Psoas muscle (tissue), 8 donors: ENCODE measurements at places on chromosomes 4 and X. TPM values are rescaled to one million over a fixed set of nuclear protein-coding genes. Genes with fewer than 3 reads are reported as not detected.

DNA sequence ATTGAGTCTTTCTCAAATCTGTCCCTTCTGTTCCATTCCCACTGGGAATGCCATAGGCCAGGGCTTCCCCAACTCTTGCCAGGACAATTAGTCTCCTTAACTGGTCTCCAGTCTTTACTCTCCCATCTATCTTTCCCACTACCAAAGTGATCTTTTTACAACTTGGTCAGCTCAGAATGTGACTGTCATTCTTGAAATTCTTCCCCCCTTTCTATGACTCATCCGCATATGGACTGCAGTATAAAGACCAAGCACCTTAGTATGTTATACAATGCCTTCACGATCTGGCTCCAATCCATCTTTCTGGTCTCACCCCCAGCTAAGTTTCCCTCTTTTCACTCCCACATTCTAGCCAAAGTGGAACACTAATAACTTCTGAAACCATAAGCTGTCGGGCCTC lies 383.8 kb downstream of the OPHN1 start:
- H3K27ac ChIP-seq: no peak overlapping the region
- H3K27me3 ChIP-seq: peaks cover 18% of the 10 kb centered on the region
- DNase-seq: no peak
- H3K4me3 ChIP-seq: no peak overlapping the region

SOD3 gene
- total RNA-seq: 3.8 TPM

TSPAN6 gene
- total RNA-seq: 3.8 TPM

GLUD2 gene
- total RNA-seq: 0.28 TPM

- peak overlapping the region; percentile 43 for H3K27ac ChIP-seq
- H3K4me3 ChIP-seq: no peak overlapping the region
- H3K4me1 ChIP-seq: peaks cover 12% of the 10 kb centered on the region
- DNase-seq: no peak
Observed at GRCh38 chr4:147928400-147928799, 196.5 kb downstream of the ARHGAP10 start.

DNA sequence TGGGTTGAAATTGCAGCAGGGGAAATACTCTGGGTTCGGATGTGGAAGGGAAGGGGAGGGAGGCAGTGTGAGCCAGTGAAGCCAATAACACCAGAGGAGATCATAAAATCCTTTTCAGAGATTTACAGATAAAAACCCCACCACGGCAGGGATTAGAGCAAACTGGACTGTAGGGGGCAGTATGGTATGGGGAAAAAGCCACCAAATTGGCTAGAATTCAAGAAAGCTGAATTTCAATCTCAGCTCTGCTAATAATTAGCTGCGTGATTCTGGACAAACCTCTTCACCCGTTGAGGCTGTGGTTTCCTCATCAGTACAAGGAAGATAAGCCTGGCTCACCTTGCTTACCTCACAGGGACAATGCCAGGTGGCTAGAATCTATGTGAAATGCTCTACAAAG lies 108.1 kb downstream of the ATG4A start:
- no peaks in the 10 kb centered on the region for H3K4me1 ChIP-seq
- H3K27ac ChIP-seq: no peak overlapping the region
- H3K27me3 ChIP-seq: peaks cover 18% of the 10 kb centered on the region
- no peak overlapping the region for H3K4me3 ChIP-seq
- no peaks in the 10 kb centered on the region for H3K36me3 ChIP-seq

DNA sequence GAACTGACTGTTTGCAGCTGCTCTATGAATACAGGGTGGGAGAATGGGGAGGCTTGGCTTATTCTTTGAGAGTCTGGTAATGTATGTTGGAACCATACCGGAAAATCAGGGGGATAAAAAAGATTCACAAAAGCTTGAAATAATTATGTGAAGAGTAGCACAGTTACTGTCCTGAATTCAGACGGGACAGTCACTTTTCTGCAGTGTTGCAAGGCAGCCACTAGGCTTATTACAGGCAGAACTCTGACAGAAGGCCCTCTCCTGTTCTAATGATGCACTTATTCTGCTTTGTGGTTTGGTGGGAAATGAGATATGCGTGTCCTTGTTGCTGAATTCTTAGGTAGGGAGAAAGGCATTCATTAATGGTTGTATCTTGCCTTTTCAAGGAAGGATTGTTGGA lies 37.2 kb downstream of the GUCY1B1 start:
- no peaks in the 10 kb centered on the region for H3K36me3 ChIP-seq
- no peaks in the 10 kb centered on the region for H3K27me3 ChIP-seq
- no peak for DNase-seq

DNA sequence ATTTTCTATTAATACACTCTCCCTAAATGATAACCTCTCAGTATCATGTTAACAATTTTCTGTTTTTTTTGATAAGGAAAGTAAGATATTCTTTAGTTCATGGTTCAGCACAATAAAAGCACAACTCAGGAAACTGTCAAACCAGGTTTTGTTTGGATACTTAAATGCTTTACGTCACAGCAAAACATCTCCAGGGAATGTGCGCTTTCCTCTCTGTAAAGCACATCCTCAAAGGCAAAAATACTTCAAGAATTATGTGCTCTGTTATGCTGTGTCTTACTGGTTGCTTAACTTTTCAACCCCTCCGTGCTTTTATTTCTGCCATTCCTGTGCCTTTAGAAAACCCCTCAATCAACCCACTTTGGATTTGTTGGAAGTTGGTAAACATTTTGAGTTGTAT lies 27.8 kb downstream of the SNX25 start:
- H3K27ac ChIP-seq: no peak overlapping the region
- no peak for DNase-seq
- no peaks in the 10 kb centered on the region for H3K27me3 ChIP-seq

TMEM165 gene
- total RNA-seq: 25.9 TPM

VCX3A gene
- total RNA-seq: not detected

DNA sequence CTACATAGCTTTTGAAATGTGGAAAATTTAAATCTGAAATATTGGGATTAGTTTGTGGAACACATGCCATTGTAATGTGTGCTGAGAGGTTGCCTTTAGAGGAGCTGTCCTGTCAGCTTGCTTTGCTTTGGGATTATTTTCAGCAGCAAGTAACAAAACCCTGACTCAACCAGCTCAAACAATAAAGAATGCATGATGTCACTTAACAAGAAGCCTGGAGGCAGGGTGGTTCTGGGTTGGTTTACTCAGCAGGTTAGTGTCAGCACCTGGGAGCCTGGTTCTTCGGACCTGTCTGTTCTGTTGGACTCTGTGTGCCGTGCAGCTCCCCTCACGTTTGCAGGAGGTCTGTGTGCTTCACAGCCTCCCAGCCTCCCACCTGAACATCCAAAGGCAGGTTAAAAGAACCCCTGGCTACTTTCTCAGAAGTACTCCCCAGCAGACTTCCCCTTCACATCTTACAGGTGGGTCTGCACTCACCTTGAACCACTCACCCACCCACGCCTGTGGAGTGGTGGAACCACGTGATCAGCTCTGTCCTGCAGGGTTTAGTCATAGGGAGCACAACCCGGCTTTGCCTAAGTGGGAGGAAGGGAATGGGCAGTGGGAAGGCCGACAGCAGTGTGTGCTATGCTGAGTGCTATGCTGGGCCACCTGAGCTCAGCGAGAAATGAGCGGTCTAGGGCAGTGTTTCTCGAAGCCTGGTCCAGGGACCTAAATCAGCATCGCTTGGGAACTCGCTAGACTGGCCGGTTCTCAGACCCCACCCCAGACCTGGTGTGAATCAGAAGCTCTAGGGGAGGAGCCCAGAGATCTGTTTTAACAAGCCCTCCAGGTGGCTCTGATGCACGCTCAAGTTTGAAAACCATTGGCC lies 20.4 kb downstream of the TMEM131L start:
- H3K27me3 ChIP-seq: no peaks in the 10 kb centered on the region
- no peaks in the 10 kb centered on the region for H3K36me3 ChIP-seq
- no peak for DNase-seq

DNA sequence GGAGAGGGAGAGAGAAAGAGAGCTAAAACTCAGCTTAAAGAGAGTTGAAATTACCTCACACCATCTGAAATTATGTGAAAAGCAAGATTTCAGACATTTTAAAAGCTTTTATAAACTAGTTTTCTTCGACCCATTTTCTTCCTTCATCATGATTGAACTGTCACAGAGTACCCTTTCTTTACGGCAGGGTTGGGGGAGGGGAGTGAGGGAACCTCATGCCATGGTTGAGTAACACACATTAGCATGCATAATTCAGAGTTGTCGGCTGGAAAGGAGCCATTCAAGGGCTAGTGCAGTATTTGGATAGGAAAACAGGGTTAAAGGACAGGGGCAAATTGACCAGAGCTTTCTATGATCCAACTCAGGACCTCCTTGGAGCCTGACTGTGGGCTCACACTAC lies 46.2 kb downstream of the PCDH19 start:
- no peak for DNase-seq
- H3K27ac ChIP-seq: no peak overlapping the region

PCDH19 gene
- 1.2 TPM for total RNA-seq

DNA sequence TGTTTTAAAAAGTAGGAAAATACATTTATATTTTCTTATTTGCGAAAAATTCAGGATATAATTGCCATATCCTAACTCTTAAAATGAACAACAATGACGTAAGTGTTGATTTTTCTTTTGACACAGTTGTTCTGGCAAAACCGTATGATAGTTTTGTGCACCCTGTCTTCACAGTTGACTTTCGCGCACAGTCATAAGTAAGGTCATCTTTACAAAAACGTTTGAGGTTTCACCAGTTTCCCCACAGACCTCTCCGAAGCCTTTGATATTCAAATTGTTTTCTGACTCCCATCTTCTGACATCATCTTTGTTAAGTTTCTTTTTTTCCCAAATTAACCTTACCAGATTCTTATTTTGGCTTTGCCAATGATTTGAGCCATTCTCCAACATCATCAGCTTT lies 48.1 kb upstream of the ATXN3L start:
- H3K4me3 ChIP-seq: no peak overlapping the region
- no peak overlapping the region for H3K27ac ChIP-seq
- no peak for DNase-seq
- no peaks in the 10 kb centered on the region for H3K27me3 ChIP-seq

SHOX gene
- not detected for total RNA-seq

TMEM150C gene
- total RNA-seq: 2.6 TPM

DNA sequence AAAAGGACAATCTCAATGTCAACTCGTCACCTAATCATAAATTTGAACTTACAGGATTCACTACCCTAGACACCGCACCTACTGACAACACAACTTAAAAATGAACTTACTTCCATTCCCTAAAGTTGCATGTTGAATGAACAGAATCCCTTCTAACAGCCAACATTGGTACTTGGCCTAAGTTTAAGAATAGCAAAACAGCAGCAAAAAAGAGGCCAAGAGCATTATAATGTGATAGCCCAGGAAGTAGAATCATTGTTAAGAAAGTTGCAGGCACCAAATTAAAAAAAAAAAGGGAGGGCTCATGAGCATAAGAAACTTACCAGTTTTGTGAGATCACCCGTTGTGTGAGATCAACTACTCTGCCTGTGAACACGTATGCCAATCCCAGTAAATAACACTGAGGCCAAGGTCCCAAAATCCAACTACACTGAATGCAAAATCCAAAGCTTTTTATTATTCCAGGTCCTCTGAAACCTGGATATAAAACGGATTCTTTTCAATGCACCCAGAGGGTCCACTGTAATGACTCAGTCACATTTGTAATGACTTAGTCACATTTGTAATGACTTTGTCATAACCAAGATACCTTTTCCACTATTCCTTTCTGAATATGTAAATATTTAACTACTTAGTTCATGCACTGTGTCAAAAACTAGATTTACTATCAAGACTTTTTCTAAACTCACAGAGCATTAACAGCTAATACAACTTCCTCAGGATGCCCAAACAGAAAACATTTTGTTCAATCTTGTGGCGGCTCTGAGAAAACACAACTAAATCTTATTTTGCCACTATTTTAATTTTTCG lies 6.8 kb downstream of the HNRNPDL start:
- no peak overlapping the region for H3K4me3 ChIP-seq
- H3K36me3 ChIP-seq: peaks cover 4% of the 10 kb centered on the region
- no peak for DNase-seq
- H3K4me1 ChIP-seq: peaks cover 21% of the 10 kb centered on the region
- no peaks in the 10 kb centered on the region for H3K27me3 ChIP-seq

USP27X gene
- 1.8 TPM for total RNA-seq

- peaks cover 14% of the 10 kb centered on the region for H3K27me3 ChIP-seq
- peak overlapping the region; percentile 50 for H3K27ac ChIP-seq
- H3K4me1 ChIP-seq: no peaks in the 10 kb centered on the region
- no peaks in the 10 kb centered on the region for H3K36me3 ChIP-seq
Observed at GRCh38 chrX:46758163-46758955, 559 bp downstream of the SLC9A7 start.

- H3K27ac ChIP-seq: no peak overlapping the region
- H3K4me1 ChIP-seq: no peaks in the 10 kb centered on the region
- H3K36me3 ChIP-seq: no peaks in the 10 kb centered on the region
- H3K27me3 ChIP-seq: peaks cover 6% of the 10 kb centered on the region
- DNase-seq: no peak
- no peak overlapping the region for H3K4me3 ChIP-seq
Observed at GRCh38 chr4:84451546-84451945, 47.5 kb downstream of the NKX6-1 start.

DNA sequence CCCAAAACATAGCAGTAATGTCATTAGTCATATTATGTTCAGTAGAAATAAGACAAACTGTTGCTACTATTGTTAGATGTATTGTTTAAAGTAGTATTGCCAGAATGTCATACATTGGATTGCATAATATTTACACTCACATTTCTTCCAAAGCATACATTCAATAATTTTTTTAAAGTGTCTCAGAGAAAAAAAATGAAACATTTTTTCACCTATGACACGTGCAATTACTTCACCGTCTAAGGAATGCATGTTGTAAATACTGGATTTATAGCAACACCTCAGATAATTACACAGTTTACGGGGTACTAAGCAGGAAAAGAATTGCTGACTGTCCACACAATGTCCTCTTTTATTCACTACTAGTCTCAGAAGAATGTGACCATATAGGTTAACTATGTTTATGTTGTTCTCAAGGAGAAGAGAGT lies 162.1 kb downstream of the PCDH18 start:
- no peaks in the 10 kb centered on the region for H3K36me3 ChIP-seq
- no peak for DNase-seq
- H3K4me1 ChIP-seq: no peaks in the 10 kb centered on the region
- no peak overlapping the region for H3K27ac ChIP-seq
